NCI-H1092 treated with DMSO at 0.1 percent for 48 hours (cell line): ENCODE measurements at places on chromosomes 2 and 18.

- DNase-seq, result no peak
These were observed 5.2 kb downstream of the GATA6 start for GRCh38 chr18:22174341-22175145.

GRCh38 chr18:67232406-67232805 lies 284.1 kb downstream of the DSEL start:
- DNase-seq, result no peak

GRCh38 chr2:38602136-38602731 lies 494 bp downstream of the HNRNPLL start:
- DNase-seq, result peak; percentile 67

DNA sequence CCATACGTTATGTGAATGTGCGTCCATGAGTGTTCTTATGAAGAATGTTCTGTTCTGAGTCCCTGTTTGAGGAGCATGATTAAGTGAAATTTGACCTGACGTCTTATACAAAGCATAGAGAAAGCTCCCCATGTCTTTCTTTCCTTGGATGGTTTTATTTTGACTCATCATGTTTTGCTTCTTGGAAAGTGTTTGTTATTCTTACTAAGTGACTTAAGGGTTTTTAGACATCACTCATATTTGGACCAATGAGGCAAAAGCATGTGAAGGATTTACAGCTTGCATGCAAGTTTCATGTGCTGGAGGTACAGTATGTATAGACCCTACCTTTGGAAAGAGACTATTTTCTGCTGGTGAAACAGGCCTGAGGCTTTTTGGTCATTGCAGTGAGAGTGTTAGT lies 33.5 kb upstream of the ZEB2 start:
- DNase-seq, result no peak

- no peak for DNase-seq
These were observed 118.1 kb upstream of the MAP2 start for GRCh38 chr2:209305746-209306196.

DNA sequence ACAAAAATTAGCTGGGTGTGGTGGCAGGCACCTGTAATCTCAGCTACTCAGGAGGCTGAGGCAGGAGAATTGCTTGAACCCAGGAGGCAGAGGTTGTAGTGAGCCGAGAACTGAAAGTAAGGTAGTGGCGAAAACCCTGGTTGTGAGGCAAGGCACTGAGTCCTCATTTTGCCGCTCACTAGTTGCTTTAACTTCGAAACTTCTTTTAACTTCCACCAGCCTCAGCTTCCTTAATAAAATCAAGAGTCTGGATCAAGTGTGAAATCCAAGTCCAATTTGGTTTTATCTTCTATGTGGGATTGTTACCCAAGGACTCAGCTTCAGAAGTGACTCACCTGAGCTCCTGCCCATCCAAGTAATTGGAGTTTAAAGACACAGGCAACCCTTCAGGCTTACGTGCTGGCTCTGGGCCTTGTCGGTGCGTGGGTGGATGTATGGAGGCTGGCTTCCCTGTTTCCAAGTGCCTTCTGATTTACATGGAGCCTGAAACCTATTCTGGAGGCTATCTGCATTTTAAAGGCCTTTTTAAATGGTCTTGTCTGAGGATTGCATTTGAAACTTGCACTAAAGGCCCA lies 374.2 kb upstream of the ID2 start:
- DNase-seq, result no peak

GRCh38 chr2:189074506-189074905 lies 100.3 kb downstream of the COL3A1 start:
- no peak for DNase-seq

GRCh38 chr2:115610888-115611287 lies 1168.4 kb downstream of the DPP10 start:
- DNase-seq, result no peak

DNA sequence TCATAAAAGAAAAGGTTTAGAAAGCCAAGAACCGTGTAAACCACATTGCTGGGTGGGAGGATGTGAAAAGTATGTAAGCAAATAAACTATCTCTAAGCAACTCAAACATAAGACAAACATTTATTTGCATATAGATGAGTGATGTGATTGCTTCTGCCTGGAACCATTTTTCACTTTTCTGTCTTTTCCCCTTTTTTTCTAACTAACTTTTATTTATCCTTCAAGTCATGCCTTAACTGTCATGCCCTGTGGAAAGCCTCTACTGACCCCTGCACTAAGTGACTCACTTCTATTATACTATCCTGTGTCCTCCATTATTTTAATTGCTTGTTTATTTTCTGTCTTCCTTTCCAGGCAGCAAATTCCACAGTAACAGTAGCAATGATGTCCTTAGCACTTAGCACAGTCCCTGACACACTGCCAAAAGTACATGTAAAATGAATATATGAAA lies 87.5 kb upstream of the CTAGE1 start:
- DNase-seq, result no peak

- DNase-seq, result no peak
These were observed 44.6 kb downstream of the FOSL2 start for GRCh38 chr2:28437149-28437835.

GRCh38 chr18:75810516-75810915 lies 383.0 kb upstream of the SMIM21 start:
- no peak for DNase-seq

GRCh38 chr2:107712857-107713256 lies 113.8 kb upstream of the RGPD4 start:
- no peak for DNase-seq

DNA sequence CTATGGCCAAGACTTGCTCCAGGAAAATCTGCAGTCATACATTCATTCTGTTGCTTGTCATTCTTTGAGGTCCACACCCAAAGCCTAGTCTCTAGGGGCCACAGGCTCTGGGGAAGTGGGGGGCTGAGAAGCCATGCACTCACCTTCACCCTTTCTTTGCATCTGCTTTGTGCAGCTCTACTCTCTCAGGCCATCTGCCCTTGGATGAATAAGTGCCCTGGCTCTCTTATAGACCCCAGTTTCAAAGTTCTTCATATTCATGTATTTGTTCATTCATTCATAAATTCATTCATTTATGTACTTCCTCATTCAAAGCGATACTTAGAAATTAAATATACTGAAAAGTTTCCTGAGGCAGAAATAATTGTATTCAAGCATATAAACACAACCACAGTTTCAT lies 130.3 kb upstream of the FAM98A start:
- no peak for DNase-seq

DNA sequence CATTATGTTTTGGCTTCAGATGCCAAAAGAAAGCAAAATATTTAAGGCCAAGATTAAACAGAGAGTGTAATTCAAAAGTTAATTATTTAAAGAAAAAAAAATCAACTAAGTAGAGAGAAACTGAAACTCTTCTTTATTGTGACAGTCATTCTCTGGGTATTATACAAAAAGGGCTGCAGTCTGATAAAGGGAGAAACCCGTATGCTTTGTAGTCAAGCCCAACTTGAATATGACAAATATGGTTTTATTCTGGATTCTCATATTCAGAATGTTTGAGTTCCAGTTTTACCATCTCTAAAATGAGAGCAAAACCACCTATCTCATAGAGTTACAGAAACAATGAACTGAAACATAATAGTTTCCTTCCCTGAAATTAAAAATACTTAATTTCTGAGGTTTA lies 8.2 kb downstream of the CDH2 start:
- no peak for DNase-seq
